Hematopoietic multipotent progenitor cell treated with erythropoietin and hydrocortisone succinate and interleukin-3 and kit ligand, for 15 days (in vitro differentiated cells): ENCODE measurements at places on chromosomes 5 and 9.

GRCh38 chr5:118310401-118310800, 677.9 kb downstream of the DTWD2 start:
- no peak for DNase-seq

DNA sequence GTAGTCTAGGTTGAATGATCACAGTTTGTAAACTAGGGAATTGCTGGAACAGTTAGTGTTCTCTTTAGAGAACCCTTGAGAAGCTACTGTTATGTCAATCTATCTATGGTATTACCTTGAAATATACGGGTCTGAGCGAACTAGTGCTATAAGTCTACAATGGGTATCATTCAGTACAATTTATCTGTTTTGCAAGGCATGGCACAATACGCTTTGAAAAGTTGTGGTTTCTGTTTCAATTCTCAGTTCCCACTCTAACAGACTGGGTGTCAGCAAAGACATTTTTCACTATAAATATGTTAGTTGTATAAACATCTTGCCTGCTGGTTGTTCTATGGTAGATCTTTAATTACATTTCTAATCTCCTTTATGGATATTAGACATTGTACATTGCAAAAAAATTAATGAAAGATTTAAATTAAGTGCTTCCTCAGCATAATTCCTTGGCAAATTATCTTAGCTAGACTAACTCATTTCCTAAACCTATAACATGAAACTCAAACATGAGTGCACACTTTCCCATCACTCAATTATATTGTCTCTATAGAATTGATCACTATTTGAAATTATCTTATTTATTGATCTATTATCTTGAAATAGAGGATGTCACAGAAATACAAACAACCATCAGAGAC, 24.9 kb upstream of the SLCO6A1 start:
- no peak for DNase-seq

DNA sequence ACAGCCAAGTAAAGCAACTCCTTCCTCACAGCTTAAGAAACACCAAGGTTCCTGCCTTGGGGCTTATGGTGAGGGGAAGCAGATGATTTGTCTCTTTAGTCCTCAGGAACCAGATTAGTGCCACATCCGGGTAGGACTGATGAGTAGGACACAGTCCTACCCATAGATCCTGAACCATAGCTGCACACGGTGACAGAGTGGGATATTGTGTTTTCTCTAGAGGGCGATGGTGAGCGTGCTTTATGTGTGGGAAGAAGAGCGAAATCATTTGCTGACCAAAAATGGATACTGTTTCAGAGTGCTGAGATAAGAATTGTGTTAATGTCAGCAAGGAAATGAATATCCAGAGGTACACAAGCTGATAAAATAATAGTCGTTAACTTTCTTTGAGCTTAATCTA, 209.0 kb upstream of the FBXL7 start:
- no peak for DNase-seq

DNA sequence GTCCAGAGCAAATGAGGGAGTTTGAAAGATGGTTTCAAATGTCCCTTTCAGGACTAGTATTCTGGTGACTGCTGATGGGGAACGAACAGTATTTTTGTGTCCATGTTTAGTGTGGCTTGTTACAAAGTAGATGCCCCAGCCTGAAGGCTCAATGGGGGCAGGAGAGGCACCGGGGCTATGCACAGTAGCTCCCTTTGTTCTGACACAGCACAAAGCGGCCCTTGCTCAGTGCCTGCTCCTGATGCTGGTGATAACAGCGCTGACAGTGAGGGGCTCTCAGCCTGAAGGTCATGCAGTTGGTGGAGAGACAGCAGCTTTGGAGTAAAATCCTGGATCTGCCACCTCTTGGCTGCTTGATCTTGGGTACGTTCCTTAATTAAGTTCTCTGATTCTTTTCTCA, 188.9 kb downstream of the SLIT3 start:
- no peak for DNase-seq

DNA sequence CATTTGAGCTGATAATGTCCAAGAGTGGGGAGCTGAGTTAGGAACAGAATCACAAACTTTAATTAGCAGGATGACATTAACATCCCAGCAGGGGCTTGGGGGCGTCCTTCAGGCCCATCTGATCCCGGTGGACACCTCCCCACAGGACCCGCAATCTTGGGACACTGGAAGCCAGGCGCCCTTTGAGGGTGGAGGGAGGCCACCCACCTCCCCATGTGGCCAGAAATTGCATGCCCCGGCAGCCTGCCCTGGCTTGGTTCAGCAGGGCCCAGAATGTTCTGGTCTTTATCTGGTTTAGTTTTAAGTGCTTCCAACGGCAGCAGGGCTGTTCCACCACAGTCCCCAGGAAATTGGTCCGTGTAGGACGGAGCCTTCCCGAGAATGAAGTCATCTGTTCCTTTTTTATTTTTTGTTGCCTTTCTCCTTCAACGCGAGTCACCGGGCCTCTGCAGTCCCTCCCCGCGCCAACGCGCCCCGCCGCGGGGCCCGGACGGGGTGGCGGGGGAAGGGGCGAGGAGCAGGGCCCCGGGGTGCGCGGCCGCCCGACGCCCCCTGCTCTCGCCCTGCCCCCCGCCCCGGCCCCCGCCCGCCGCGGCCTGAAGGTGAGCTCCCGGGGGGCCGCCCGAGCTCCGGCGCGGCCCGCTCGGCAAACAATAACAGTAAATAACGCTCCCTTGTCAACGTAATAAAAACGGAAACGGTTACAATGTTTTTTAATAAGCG, 207.9 kb downstream of the C9orf50 start:
- DNase-seq, result no peak

GRCh38 chr9:136631038-136632000, 31.4 kb upstream of the EGFL7 start:
- DNase-seq, result peak; percentile 23

DNA sequence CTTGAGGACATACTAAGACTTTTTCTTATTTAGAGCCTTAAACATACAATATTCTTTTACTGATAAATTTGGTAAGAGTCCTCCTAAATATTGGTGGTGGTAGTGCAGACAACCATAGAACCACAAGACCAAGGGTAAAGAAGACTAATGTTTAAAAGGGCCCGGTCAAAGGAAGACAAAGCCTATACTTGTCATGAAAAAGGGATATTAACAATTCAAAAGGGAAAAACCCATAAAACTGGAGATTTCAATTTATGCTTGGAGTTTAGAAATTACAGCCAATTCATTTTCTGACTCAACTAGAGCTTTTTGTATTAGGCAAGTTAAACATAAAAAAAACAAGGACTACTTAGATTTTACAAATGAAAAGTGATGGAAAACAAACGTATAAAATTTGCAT, 24.4 kb downstream of the FEM1C start:
- no peak for DNase-seq

GRCh38 chr9:95870906-95871305, 4.6 kb upstream of the ERCC6L2 start:
- DNase-seq, result no peak

- no peak for DNase-seq
These were observed 18.8 kb upstream of the PRLR start for GRCh38 chr5:35248843-35249780.

- DNase-seq, result no peak
These were observed 7.4 kb upstream of the SLC2A8 start for GRCh38 chr9:127389381-127390247.

DNA sequence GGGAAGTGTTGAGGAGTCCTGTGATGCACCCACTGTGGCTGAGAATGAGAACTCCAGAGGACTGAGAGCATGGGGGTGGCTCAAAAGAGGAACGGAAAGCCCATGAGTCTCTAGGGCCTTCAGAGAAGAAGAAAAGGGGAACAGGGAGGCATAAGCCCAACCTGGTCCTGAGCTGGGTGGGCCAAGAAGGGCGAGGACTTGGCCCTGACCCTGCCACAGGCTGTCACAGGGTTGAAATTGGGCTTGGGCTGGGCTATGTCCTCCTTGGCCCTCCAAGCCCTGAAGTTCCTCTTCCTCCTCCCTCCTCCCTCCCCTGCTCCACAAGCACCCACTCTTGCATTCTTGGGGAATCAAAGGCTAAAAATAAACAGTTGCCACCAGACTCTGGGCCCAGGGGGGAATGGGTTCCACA, 49.3 kb upstream of the PPARGC1B start:
- no peak for DNase-seq

DNA sequence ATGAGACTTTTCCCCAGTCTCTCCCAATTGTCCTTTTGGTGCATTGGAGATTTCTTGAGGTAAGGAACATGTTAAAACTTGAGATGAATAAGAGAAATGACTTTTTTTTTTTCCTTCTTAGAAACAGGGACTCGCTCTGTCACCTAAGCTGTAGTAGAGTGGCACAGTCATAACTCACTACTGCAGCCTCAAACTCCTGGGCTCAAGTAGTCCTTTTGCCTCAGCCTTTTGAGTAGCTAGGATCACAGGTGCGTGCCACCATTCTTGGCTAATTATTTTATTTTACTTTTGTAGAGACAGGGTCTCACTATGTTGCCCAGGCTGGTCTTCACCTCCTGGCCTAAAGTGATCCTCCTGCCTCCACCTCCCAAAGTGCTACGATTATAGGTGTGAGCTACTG, 25.9 kb downstream of the CDC42SE2 start:
- no peak for DNase-seq

- DNase-seq, result no peak
These were observed 51.3 kb upstream of the RGMB start for GRCh38 chr5:98722188-98722587.

- DNase-seq, result no peak
These were observed 1.6 kb upstream of the DHFR start for GRCh38 chr5:80656425-80656824.

DNA sequence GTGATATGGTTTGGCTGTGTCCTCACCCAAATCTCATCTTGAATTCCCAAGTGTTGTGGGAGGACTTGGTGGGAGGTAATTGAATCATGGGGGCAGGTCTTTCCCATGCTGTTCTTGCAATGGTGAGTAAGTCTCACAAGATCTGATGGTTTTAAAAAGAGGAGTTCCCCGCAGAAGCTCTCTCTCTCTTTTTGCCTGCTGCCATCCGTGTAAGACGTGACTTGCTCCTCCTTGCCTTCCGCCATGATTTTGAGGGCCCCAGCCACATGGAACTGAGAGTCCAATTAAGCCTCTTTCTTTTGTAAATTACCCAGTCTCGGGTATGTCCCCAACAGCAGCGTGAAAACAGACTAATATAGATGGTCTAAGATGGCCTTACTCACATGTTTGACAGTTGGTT, 210.1 kb downstream of the FBXL17 start:
- DNase-seq, result no peak

DNA sequence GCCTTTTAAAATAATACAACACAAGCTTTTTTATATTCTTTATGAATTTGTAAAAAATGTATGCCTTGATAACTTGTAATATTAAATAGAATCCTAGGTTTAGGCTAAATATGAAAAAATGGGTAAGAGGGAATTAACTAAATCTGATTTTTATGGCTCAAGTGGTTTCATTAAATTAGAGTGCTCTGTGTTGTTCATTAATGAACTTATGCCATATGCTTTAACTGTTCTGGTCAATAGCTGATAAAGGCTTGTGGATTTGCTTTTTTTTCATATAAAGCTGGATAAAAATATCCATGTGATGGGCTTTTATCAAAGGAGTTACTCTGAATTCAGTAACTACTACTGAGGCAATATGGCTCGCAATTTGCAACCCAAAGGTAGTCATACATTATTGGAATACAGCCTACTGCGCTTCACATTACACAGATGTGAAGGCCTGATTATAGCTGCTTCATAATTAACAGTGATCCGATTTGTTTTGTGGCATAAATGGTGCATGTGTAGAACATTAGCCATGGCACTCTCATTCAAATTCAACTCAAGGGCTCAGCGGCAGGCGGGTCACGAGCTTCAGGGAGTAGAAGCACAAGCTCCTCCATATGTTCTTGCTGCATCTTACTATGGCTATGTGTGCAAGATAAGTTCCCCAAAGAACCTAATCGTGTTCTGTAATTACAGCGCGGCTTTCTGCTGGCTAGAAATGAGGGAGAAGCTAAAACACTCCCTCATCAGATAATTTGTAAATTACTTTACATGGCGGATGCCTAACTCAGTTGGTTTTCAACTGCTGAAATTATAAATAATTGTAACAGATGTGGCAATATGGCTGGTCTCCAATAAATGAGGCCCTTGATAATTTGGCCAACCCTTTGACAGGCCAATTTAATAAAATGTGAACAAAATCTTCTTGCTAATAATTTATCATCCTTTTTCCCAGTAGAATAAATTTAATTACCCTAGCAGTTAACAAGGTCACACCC, 188.3 kb downstream of the CNTLN start:
- DNase-seq, result no peak

- no peak for DNase-seq
These were observed 38.8 kb downstream of the OTP start for GRCh38 chr5:77599679-77600078.

DNA sequence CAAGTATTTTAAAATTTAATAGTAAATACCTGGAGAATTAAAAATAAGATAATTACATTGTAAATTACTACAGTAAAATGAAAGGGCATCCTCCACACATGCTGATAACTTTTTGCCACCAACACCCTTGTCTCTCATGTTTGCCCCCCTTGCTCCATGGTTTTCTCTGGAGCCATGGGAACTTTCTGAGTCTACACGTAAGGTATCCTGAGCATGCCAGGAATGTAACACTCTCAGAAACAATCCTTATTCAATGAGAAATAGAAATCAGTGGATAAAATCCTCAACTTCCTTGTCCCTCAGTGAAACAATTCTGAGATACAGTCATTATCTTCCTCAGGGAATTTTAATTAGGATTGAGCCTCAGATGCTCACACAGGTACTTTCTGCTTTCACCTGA, 108.9 kb downstream of the IZUMO3 start:
- no peak for DNase-seq

GRCh38 chr5:157233515-157233914, 32.4 kb upstream of the CYFIP2 start:
- DNase-seq, result no peak

GRCh38 chr5:64229163-64229774, 63.6 kb downstream of the RNF180 start:
- DNase-seq, result peak; percentile 17

DNA sequence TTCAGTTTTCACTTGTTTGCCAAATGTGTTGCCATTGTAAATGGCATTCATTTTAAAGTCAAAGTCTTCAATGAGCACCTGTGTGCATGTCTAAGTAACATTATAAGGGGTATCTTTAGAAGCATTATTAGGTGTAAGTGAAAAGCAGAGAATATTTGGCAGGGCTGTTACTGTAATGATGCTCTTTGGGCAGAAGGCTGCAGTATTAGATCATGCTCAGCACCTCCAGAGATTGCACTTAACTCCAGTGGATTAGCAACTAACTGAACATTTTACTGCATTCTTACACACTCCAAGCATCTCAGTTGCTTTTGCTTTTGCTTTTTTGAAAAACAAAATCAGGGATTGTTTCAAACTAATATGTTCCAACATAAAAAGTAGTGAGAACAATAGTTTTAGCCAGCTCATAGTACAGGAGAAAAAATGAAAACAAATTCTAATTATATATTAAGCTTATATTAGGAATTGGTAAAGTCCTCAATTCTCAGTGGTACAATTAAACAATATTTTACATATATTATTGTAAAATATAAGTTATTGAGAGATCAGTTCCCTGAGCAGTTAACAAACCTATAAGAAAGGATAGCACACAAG, 1740.9 kb upstream of the CDH9 start:
- no peak for DNase-seq
